Mammary epithelial cell (primary cell): ENCODE measurements at places on chromosomes 13 and 19.

- DNase-seq: no peak
Observed at GRCh38 chr19:6217752-6218334, 61.9 kb downstream of the MLLT1 start.

- DNase-seq: no peak
Observed at GRCh38 chr19:34386645-34387445, 17.4 kb upstream of the PDCD2L start.

DNA sequence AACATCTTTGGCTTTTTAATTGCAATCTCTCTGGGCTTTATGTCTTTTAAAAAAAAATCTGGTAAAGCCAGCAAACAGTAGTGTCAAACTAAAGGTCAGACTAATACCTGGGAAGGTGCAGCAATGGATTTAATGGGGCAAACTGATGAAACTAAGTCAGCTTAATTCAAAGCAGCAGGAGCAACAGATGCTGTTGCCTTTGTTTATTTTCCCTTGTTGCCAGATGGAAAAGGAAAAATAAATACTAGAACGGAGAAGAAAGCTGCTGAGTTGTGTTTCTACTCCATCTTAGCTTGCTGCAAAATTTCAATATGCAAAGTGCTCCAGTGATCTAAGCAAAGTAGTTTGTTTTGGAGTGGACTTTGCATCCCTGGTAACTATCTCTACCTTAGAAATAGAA lies 1097.8 kb downstream of the PCDH17 start:
- DNase-seq: no peak

GRCh38 chr19:33818411-33818810 lies 21.7 kb downstream of the KCTD15 start:
- no peak for DNase-seq

DNA sequence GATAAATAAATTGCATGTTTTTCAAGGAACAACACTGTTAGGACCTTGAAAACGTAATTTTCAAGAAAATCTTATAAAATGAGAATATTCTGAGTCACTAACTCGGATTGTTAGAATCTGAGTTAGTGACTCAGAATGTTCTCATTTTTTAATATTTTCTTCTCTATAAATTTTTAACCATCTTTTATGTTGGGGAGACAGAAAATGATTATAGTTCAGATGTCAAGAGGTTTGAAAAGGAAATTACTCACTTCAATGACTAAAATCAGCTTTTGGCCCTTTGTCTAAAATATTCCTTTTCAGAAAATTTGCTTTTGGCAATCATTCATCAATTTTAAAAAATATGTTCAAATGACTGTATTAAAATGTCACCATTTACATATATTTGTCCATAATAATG lies 264.2 kb upstream of the EDNRB start:
- no peak for DNase-seq

DNA sequence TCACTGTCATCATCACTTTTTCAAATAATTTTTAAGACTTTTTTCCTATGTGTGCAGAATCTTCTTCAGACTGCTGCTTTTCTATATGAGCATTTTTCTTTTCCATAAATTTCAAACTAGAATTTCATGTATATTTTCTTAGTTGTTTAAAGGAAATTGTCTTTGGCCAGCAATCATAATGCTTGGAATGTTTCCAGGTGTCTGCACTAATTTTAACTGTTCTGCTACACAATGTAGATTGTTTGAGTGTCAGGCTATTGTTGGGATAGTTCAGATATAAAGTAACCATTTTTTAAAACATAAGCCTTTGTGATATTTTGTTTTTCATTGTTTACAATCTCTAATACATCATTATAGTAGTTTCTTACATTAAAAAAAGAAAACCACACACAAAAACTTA lies 1418.5 kb downstream of the EFNB2 start:
- no peak for DNase-seq

DNA sequence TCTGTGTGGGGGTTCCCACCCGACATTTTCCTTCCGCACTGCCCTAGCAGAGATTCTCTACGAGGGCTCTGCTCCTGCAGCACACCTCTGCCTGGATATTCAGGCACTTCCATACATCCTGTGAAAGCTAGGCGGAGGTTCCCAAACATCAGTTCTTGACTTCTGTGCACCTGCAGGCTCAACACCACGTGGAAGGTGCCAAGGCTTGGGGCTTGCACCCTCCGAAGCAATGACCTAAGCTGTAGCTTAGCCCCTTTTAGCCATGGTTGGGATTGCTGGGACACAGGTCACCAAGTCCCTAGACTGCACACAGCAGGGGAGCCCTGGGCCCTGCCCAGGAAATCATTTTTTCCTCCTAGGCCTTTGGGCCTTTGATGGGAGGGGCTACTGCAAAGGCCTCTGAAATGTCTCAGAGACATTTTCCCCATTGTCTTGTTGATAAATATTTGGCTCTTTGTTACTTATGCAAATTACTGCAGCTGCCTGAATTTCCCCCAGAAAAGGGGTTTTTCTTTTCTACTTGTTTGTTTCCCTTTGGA lies 1004.8 kb downstream of the OLFM4 start:
- no peak for DNase-seq

GRCh38 chr19:47485210-47485609 lies 1.2 kb upstream of the KPTN start:
- DNase-seq: no peak

- no peak for DNase-seq
Observed at GRCh38 chr13:27489456-27489855, 39.1 kb upstream of the MTIF3 start.

DNA sequence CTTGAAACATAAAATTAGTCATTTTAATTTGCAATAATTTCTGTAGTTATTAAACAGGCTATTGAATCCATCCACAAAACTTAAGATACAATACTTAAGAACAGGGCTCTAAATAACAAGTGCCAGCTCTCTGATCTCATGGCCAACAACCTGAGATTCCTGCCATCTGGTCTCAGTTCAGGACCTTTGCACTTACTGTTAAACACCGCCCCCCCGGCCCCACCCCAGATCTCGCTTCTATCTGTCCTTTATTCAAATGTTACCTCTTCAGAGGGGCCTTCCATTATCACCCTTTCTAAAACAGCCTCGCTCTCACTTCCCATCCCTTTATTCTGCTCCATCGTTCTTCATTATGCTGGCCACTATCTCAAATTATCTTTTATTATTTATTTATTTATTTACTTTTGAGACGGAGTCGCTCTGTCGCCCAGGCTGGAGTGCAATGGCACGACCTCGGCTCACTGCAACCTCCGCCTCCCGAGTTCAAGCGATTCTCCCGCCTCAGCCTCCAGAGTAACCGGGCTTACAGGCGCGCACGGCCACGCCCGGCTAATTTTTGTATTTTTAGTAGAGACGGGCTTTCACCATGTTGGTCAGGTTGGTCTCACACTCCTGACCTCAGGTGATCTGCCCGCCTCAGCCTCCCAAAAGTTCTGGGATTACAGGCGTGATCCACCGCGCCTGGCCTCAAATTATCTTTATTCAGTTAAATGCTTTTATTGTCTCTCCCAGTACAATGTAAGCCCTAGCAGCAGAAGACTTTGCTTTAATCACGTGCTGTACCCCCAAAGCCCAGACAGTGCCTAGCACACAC lies 838 bp upstream of the SNRNP70 start:
- DNase-seq: no peak

DNA sequence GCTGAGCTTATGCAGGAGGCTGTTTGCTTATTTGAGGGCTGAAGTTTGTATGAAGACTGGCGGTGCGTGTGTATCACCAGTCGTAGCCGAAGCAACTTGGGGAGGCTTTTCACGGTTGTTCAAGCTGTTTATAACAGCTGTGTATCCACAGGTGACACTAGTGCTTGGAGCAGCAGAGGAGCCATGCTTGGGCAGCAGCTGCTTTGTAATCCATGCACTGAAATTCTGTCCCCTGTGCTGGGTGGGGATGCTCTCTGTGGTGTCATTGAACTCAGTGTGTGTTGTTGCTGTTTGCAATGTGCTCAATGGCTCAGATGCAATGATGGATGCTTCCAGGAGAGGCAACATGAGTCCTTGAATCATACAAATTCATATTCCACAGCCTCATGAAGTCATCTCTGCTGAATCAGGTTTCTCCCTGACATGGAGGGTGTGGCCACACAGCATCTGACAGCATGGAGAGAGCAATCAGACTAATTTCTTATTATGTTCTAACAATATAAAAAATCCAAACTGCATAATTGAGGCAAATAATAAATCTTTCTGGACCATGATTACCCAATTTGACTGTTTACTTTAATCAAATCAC lies 18.8 kb upstream of the GTF3A start:
- DNase-seq: no peak

DNA sequence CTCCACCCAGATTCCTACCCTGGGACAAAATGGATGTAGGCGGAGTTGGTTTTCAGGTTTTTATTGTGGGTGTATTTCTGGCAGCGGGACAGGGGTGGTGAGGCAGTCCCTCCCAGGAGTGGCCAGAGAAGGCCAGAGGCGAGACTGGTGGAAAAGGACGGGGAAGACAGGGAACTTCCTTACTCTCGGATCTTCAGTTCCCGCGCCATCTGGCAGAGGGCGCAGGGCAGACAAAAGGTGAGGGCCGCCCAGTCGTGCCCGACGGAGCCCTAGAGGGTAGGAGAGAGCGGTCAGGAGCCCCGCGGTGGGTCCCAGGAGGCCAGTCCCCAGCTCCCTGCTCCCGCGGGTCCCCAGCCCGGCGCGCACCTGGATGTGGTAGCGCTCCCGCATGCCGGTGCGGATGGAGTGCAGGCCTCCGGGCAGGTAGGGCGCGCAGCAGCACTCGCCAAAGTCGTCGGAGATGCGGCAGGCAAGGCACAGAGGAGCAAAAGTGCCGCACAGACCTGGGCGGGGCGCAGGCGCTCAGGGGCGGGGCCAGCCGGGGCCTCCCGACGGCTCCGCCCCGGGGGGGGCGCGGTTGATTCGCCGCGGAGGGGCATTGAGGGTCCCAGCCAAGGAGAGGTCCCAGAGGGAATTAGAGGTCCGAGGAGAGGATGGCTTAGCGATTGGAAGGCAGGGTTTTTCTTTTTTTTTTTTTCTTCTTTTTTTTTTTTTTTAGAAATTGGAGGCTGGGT lies 3.0 kb downstream of the CNFN start:
- DNase-seq: peak; percentile 83

DNA sequence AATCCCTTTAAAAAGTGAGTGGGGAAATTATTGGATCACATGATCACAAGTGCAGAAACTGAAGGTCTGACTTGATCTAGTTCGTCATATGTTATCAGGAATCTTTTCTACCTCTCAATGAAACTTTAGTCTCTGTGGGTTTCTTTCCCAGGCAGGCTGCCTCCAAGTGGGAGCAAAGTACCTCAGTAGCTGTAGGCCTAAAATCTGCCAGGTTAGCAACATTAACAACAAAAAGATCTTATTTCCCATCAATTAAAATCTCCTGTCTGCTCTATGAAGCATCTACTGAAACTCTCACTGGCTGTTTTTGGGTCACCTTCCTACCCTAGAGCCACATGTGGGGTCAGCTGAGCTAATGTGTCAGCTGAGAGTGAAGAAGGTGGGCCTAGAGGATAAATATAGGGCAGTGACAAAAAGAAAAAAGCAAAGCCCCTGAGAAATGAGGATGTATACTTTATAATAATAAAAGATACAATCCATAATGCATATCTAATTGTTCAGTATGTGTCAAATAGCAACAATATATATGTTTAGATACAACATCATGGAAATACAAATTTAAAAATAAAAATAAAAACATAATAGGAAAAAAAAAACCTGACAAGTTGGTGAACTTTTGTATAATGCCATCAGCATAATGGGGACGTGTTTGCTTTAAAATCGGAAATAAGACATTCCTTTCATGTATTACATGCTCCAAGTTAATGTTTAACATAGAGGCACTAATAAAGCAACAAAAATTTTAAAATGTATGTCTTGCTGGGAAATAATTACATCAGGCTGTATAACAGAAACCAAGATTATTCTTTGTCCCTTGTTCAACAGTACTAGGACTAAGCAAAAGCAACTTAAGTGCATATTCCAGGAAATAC lies 141.1 kb downstream of the GPC5 start:
- no peak for DNase-seq

DNA sequence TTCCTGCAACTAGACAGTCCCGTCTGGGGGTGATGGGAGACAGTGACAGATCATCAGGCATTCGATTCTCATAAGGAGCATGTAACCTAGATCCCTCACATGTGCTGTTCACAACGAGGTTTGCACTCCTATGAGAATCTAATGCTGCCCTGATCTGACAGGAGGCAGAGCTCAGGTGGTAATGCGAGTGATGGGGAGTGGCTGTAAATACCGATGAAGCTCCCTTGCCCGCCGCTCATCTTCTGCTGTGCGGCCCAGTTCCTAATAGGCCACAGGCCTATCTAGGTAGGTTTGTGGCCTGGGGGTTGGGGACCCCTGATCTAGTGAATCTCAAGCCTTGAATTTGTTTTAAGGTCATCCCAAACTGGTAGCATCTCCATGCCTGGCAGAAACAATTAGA lies 27.3 kb upstream of the FAM124A start:
- no peak for DNase-seq

DNA sequence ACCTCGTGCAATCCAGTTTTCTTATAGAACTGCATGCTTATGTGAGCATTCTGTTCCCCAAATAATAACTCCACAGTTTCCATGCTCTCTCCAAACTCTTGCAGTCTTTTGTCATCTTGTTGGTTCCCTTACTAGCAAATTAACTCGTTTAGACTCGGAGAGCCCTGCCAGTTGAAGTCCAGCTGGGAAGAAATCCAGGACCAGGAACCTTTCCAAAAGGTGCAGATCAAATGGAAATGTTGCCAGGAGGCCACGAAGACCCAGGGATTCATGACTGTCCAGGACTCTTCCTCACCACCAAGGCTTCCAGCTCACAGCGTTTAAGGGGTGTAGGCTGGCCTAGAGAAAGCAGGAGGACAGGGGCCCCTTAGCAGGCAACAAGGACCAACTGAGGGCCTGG lies 2.1 kb upstream of the TDRD12 start:
- no peak for DNase-seq
